Common myeloid progenitor, CD34-positive (primary cell): ENCODE measurements at places on chromosomes 2 and 18.

GRCh38 chr18:2049986-2050385 is 521.3 kb downstream of the METTL4 start:
- peak; percentile 78 for DNase-seq

- peak; percentile 13 for DNase-seq
These were observed 22.2 kb downstream of the MCFD2 start for GRCh38 chr2:46893269-46893939.

- DNase-seq: peak; percentile 70
These were observed 18.4 kb downstream of the KIAA2012 start for GRCh38 chr2:202091476-202091875.

DNA sequence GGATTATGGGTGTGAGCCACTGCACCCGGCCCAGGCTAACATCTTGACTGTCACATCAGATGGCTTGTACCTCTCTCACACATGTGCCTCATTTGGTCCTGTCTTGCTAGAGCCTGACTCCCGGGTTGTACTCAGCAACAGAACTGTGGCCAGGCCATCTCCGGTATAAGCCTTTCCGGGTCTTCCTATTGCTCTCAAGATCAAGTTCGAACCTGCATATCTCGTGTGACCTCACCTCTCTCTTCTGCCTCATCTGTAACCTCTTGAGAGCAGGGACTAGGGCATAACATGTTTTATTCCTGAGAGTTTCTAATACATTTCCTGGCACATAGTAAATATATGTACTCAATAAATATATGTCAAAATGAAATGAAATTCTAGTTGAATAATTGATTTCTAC is 114.0 kb downstream of the ACAA2 start:
- DNase-seq: no peak

DNA sequence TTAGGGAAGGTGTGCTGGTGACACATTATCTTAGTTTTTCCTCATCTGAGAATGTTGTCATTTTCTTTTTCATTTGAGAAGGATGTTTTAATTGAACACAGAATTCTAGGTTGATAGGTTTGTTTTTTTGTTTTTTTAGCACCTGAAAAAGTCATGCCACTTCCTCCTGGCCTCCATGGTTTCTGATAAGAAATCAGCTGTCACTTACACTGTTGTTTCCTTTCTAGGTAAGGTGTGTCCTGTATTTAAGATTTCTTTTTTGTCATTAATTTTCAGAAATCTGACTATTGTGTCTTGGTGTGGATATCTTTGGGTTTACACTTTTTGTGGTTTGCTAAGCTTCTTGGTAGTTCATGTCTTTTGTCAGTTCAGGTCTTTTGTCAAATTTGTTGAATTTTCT is 99.3 kb downstream of the ROCK1 start:
- DNase-seq: no peak

GRCh38 chr2:54589340-54590215 is 133.5 kb downstream of the SPTBN1 start:
- peak; percentile 98 for DNase-seq

DNA sequence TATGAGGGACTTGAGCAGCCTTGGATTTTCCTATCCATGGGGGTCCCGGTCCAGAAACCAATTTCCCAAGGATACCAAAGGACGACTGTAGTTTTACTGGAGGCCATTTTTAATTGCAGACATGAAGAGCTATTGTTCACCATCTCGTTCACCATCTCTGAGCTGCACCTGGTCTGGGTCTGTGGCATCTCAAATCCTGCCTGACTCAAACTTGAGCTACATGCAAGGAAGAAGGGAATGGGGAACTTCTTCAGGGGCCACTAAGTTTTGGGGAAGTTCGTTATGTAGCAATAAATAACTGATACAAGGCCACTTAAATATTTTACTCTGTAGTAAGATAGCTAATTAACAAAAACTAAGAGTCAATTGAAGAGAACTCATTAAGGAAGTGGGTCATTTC is 2.1 kb upstream of the SMCHD1 start:
- peak; percentile 86 for DNase-seq

DNA sequence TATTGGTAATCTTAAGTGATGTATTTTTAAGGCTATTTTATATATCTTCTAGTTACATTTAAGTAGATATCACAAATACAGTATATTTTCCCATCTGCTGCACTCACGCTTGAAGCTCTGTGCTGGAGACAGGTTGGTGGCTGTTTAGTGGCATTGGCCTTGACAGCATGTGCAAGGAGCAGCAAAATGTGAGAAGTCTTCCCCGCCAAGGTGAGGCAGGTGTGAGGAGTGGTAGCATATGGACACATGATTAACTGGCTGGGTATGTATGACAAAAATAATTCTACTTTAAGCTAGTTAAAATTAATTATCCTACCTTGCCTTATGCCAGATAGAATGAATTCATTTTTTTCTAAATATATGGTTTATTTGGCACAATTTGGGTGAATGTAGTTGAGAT is 117.2 kb downstream of the CCDC102B start:
- DNase-seq: no peak

DNA sequence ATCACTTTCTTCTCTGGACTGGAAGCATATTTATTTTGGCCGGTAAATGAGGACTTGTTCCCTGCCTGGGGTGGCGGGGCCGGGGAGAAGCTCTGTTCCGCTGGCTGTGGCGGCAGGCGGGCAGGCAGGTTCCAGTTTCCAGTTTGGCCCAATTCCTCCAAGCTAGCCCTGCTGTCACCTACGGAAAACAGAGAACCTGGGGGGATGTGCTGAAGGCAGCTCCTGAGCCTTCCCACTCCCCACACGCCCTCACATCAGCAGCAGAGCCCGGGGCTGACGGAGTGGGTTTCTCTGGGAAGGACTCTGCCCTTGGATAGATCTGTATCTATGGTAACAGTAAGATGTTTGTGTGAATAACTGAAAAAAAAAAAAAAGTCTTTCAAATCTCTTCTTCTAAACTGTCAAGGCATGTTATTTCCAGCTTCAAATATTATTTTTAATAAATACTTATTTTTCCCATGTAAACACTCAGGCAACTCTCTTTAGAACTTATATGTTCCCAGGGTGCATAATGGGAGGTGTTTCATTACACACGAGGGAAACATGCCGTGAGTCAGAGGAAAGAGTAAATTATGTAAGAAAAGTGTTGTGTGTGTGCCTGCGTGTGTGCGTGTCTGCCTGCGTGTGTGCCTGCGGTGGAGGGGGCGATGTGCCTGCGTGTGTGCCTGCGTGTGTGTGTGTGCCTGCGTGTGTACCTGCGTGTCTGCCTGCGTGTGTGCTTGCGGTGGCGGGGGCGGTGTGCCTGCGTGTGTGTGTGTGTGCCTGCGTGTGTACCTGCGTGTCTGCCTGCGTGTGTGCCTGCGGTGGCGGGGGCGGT is 116.1 kb upstream of the ZNF516 start:
- no peak for DNase-seq

GRCh38 chr18:62897153-62897552 is 181.8 kb downstream of the PHLPP1 start:
- DNase-seq: no peak

DNA sequence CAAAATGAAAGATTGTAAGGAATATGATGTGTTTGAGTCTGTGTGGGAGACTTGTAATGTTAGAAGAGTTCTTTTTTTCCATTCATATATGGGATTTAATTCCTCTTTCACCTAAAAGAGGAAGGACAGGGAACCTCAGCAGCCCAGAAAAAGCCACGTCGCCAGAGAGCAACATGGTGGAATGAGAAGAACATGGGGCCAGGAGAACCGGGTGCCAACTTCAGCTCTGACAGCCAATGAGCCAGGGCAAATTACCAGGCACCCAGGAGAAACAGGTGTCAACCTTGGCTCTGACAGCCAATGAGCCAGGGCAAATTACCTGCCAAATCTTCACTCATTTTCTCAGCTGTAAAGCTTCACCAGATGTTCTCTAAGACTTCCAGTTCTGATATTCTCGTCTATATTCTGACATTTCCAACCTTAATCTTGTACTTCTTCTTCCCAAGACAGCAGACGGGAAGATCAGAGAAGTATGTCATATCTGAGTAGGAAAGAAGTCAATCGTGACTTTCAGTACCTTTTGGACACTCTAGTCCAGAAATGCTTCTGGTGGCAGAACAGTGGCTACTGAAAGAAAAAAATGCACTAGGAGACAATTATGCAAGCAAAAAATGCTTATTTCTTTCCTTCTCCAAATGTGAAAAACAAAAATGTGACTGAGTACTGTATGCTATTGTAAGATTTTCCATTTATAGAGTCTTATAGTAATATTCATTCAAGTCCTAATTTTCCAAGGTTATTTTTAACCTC is 79.2 kb upstream of the COL5A2 start:
- DNase-seq: no peak

GRCh38 chr2:184357033-184357432 is 241.3 kb upstream of the ZNF804A start:
- no peak for DNase-seq

- no peak for DNase-seq
These were observed 212.5 kb upstream of the SMAD2 start for GRCh38 chr18:48142994-48143393.

DNA sequence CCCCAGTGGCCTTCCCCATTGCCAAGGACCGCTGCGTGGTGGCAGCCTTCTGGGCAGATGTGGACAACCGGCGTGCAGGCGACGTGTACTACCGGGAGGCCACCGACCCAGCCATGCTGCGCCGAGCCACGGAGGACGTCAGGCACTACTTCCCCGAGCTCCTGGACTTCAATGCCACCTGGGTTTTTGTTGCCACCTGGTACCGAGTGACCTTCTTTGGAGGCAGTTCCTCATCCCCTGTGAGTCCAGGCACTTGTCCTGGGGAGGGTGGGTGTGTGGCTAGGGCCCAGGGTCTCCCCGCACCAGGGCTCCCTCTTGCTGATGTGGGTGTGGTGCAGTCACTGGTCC is 31.9 kb downstream of the SNED1 start:
- no peak for DNase-seq

DNA sequence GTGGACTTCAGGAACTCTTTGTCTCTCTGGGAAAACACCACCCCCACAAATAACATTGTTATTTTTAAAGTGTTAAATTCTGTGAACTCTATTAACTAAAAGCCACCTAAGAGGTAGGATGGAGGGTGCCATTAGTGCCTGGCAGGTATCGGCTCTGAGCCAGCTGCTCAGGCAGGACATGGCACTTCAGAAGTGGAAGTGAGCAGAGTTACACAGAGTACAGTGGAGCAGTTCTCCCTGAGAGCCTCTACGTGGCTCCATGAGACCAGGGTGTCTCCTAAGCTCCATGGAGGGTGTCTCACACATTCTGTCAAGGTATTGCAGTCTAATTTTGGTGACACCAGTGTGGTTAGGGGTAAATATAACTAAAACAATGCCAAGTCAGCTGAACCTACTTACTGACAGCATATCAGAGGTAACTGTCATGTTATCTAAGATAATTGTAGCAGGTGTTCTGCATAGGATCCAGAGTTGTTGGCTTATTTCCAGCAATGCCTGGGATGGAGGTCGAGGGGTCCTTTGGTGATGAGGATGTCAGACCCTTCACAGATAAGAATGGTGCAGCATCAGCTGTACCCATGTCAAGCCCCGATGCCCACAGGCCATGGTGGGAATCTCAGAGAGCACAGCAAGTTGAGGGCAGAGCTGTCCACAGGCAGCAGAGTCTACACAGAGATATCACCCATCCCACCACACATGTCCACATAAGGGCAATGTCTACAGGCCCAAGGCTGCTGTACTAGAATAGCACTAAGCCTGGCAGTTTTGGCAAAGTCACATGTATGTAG is 8.6 kb upstream of the MALL start:
- DNase-seq: no peak

- no peak for DNase-seq
These were observed 89.8 kb upstream of the NFATC1 start for GRCh38 chr18:79305911-79306310.

DNA sequence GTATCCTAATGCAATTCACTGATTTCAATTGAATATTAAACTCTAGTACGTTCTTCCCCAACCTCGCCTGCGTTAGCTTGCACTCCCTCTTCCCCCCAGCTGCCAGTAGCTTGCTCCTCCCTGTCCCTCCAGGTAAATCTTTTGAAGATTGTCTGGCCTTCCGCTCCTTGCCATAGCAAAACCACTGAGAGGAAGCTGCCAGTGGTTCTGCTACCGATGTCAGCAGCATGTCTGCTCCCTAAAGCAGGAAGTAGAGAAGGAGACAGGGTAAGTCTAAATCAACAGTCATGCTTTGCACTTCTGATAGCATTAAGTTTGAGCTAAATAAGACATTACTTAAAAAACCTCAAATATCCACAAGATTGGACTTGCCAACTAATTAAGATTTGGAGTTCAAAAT is 89.1 kb downstream of the SCN2A start:
- peak; percentile 72 for DNase-seq

GRCh38 chr2:72933646-72934151 is 16.4 kb downstream of the EMX1 start:
- no peak for DNase-seq

DNA sequence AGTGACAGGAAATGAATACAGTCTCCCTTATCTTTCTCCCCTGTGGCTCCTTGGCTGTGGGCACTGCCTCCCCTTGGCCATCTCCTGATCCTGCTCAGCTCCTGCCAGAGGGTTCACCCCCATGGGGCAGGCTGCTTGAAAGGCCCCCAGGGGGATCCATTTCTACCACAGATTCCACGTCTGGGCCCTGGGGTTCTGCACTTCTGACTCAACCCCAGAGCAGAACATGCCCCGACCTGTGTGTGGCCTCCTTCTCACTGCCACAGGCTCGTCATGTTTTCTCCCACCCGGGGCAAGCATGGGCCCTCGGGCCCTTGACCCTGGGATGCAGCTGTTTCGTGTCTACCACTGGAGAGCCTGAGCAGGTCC is 122.2 kb downstream of the ACKR3 start:
- DNase-seq: no peak

- no peak for DNase-seq
These were observed 107.8 kb downstream of the MGAT5 start for GRCh38 chr2:134361648-134362047.

DNA sequence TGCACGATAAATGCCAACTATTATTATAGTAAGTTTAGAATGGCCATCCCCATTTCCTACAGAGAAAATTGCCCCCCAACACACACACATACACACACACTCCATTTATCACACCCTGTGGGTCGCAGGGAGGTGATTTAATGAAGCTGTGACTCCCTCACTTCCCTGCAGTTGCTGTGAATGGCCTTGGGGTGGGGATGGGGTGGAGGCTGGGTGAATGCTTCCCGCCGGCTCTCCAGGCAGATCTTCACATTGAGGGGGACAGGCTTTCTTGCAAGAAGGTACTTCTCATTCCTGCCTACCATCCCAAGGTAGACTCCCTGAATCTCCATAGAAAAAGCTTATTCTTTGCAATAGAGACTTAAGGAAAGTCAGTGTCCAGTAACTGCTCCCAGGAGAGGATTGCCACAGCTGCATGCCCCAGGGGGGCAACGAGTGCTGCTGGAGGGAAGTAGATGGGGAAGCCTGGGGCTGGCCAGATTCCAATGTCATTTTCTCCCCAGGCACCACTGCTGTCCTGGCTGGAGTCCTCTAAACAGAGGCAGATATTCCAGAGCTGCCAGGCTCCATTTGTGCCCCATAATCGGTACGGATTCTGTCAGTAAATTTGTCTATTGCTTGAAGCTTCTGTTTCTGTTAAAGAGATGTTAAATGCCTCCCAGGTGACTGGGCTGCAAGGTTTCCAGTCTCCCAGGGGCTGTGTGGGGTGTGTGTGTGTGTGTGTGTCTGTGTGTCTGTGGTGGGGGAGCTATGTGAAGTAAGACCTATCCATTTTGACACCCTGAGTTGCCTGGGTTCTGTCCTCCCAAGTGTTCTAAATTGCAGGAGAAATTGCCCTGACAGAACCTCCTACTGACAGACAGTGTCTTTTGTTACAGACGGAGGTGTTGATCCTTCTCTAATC is 265.5 kb downstream of the SRBD1 start:
- no peak for DNase-seq

- DNase-seq: no peak
These were observed 37.9 kb upstream of the ASB1 start for GRCh38 chr2:238388794-238389193.
